WERI-Rb-1 (cell line): ENCODE measurements at places on chromosomes 13 and 19.

- DNase-seq, result no peak
Measured at GRCh38 chr13:92354583-92354982, 872.0 kb upstream of the GPC6 start.

- DNase-seq, result no peak
Measured at GRCh38 chr19:7476777-7477494, 11.9 kb downstream of the PEX11G start.

GRCh38 chr13:52104624-52105023, 24.2 kb downstream of the NEK5 start:
- no peak for DNase-seq

- no peak for DNase-seq
Measured at GRCh38 chr19:13022111-13022858, 27.0 kb downstream of the NFIX start.

GRCh38 chr19:36207605-36208252, 6.7 kb downstream of the ZNF565 start:
- no peak for DNase-seq

- no peak for DNase-seq
Measured at GRCh38 chr13:40186626-40187323, 479.7 kb downstream of the FOXO1 start.

- no peak for DNase-seq
Measured at GRCh38 chr19:2536461-2536860, 60.5 kb downstream of the GADD45B start.

DNA sequence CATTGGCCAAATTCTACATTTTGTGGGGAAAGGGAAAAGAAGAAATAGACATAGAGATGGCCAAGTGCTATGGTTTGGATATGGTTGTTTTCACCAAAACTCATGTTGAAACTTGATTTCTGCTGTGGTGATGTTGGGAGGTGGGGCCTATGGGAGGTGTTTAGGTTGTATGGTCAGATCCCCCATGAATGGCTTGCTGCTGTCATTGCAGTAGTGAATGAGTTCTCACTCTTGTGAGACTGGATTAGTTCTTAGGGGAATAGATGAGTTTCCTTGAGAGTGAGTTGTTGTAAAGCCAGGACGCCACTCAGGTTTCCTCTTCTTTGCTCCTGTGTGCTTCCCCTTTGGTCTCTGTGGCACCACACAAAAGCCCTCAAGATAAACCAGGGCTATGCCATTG, 242.6 kb upstream of the RFC3 start:
- DNase-seq, result no peak

DNA sequence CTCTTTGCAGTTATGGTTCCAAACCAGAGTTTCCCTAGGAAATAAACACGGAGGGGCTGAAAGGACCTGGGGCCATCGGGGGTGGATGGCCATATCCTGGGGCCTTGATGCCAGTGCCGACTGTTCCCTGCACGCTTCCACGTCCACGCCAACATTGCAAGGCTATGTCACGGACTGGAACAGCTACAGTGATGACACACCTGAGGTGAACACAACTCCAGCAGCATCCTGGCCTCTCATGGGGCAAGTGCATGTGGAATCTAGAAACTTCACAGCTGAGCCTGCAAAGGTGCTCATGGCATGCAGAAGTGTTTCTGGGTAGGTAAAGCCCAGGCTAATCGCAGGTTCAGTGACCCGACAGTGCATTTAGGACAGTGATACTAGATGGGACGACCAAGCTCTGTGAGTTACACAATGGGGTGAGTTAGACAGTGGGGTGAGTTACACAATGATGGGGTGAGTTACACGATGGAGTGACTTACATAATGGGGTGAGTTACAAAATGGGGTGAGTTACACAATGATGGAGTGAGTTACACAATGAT, 52.0 kb upstream of the GAS6 start:
- DNase-seq, result peak; percentile 5

- DNase-seq, result no peak
Measured at GRCh38 chr13:41512441-41512840, 55.1 kb downstream of the RGCC start.

DNA sequence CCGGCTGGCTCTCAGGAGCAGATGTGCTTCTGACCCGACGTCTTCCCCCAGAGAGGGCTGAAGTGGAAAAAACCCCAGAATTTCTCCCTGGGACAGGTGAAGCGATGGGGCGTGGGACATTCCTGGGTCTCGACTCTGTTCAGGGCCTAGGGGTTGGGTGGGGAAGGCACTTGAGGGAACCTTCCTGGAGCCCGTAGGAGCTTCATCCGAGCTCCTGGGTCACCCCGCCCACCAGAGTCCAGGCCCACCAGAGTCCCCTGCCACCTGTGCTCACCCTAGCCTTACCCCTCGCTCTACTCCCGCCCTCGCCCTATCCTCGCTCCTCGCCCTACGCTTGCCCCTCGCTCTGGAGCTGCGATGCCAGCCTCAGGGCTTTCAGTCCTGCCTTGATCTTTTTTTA, 23.2 kb downstream of the EPN1 start:
- no peak for DNase-seq

DNA sequence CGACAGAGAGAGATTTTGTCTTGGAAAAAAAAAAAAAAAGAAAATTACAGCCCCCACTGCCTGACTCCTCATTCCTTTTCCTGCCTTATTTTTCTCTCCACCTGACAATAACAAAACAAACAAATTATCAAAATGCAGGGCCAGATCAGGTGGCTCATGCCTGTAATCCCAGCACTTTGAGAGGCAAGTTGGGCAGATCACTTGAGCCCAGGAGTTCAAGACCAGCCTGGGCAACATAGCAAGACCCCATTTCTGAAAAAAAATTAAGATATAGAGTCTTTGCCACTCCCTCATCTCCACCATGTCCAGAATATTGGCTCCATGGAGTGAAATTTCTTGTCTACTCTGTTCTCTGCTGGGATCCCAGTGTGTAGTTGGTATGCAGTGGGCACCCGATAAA, 7.2 kb downstream of the CERS4 start:
- no peak for DNase-seq

GRCh38 chr13:98044301-98044700, 90.8 kb downstream of the IPO5 start:
- no peak for DNase-seq

- DNase-seq, result peak; percentile 61
Measured at GRCh38 chr19:2974342-2975041, 2.9 kb upstream of the TLE6 start.
